Naive thymus-derived CD4-positive, alpha-beta T cell (primary cell): ENCODE measurements at places on chromosomes 7 and 10. TPM values are rescaled to one million over a fixed set of nuclear protein-coding genes. Genes with fewer than 3 reads are reported as not detected.

The ELFN1 gene
- not detected for total RNA-seq

The CD36 gene
- 5.5 TPM for total RNA-seq

DNA sequence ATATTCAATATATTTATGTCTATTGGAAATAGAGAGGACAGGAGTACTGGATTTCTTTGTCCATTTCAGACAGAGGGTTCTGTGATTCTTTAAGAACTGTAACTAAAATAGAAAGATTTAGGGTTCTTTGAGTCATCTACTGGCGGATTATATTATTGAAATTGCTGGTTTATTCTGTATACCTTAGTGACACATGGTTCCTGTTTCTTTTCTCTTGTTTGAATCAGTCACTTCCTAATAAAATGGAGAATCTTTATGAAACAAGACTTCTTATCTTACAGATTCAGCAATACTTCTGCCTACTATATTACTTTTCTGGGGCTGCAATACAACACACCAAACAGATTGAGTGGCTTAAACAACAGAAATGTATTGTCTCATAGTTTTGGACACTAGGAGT, 20.8 kb upstream of the ZNF800 start:
- no peak for DNase-seq

- DNase-seq, result no peak
Observed at GRCh38 chr7:151342811-151343210, 1.2 kb downstream of the NUB1 start.

- DNase-seq, result no peak
Observed at GRCh38 chr7:2948749-2949148, 94.9 kb downstream of the CARD11 start.
